ENCODE measurements at places on chromosomes 12 and 14.
A peak's percentile ranks its signal among the peaks of the same experiment; 100 is the strongest.

DNA sequence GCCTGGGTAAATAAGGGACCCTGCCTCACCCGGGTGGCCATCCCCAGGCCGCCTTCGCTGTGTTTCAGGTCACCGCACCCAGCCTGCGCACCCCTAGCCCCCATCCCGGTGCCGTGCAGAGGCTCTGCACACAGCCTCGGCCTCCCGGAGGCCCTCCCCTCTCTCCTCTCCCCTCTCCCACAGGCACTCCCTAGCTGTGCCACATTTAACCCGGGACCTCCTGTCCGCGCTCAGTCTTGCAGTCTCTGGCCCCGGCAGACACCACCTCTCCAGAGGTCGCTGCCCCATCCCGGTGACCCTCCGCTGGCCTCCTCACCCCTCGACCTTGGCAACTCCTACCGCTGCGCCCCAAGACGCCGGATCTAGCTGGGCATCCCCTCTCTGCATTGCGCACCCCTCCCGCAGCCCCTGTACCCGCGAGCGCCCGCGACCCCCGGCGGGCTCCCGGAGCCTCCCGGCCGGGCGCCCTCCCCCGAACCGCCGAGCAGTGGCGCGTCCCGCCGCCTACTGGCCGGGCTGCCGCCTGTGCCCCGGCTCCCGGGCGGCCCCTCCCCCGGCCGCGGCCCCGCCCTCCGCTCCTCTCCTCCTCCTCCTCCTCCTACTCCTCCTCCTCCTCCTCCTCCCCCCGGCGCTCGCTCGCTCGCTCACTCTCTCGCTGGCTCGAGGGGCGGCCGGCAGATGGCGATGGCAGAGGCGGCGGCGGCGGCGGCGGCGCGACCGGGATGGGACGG, 120.7 kb downstream of the AACS start:
- H3K4me3 ChIP-seq: peak within 1 kb of the TSS; percentile 42
- H3K27me3 ChIP-seq: peaks cover 82% of the 10 kb centered on the region
- peak; percentile 70 for DNase-seq
- H3K36me3 ChIP-seq: no peaks in the 10 kb centered on the region
- no peaks in the 10 kb centered on the region for H3K4me1 ChIP-seq

GRCh38 chr12:90953956-90954421, 987 bp downstream of the CCER1 start:
- H3K36me3 ChIP-seq: no peaks in the 10 kb centered on the region
- H3K4me1 ChIP-seq: no peaks in the 10 kb centered on the region
- no peaks in the 10 kb centered on the region for H3K27me3 ChIP-seq
- DNase-seq: no peak
- no peak overlapping the region for H3K4me3 ChIP-seq

DNA sequence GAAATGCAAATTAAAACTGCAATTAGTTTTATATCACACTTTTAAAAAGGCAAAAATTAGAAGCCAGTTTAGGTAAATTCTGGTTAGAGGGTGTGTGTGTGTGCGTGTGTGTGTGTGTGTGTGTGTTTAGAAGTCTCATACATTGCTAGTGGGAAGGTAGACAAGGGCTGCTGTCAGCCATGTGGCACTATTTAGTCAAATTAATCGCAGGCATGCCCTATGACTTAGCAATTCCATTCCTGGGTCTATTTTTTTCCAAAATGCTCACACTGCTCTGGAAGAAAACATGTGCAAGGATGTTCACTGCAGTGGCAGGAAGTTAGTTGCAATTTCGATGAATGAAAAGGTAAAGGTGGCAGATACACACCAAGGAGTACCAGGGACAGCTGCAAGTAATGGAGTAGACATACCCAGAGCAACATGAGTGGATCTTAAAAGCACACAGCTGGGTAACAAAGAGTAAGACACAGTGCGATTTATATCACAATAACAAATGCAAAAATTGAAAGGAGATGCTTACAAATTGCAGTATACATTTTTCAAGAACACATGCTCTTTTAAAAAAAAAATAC, 11.6 kb downstream of the CAPZA3 start:
- H3K27me3 ChIP-seq: no peaks in the 10 kb centered on the region
- H3K4me3 ChIP-seq: no peak overlapping the region
- H3K36me3 ChIP-seq: no peaks in the 10 kb centered on the region

DNA sequence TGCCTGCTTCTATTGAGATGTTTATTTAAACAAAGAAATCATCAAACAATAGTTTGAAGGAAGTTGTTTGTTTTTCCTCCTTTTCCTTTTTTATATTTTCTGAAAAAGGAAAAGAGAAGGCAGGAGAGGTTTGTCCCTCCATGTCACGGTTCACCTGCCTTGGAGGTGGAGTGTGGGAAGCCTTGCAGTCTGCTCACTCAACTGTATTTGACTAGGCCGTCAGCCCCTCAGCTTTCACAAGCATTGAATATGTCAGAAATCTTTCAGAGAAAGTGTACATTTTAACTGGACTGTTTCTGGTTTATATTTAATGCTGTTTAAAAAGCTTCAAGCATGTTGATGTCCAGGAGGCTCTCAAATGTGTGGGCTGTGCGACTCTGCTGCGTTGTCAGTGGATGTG, 370.4 kb downstream of the NPAS3 start:
- H3K27ac ChIP-seq: no peak overlapping the region
- no peaks in the 10 kb centered on the region for H3K4me1 ChIP-seq
- H3K27me3 ChIP-seq: no peaks in the 10 kb centered on the region
- DNase-seq: no peak
- no peaks in the 10 kb centered on the region for H3K36me3 ChIP-seq

DNA sequence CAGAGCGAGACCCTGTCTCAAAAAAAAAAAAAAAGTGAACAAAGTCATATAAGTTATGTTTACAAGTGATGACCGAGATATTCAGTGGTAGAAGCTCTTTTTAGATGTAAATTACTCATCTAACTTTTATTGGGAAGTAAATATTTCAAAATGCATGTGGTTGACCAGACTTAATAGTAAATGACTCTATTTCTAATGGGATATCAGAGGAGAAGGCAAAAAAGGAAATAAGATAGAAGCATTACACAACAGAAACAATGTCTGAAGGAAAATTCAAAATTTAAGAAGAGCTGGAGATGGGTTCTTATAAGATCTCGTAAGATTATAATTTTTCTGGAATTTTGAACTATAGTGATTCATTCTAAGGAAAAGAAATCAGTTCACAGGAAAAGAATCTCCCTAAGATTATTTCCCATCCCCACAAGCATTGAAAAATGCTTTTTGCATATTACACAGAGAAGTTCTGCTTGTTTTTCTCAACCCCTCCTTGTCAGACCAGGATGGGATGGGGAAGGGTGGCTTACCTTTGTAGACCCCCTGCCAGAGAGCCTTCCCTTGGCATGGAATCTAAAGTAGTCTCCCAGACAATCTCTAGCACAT, 63.1 kb upstream of the STK38L start:
- H3K27ac ChIP-seq: no peak overlapping the region
- no peaks in the 10 kb centered on the region for H3K36me3 ChIP-seq
- no peak overlapping the region for H3K4me3 ChIP-seq

- H3K4me1 ChIP-seq: peaks cover 24% of the 10 kb centered on the region
- H3K36me3 ChIP-seq: no peaks in the 10 kb centered on the region
- H3K27ac ChIP-seq: no peak overlapping the region
- no peaks in the 10 kb centered on the region for H3K27me3 ChIP-seq
Measured at GRCh38 chr12:94671917-94672316, 21.6 kb upstream of the TMCC3 start.

GRCh38 chr12:95960241-95960640, 17.1 kb downstream of the AMDHD1 start:
- H3K27ac ChIP-seq: no peak overlapping the region
- no peaks in the 10 kb centered on the region for H3K4me1 ChIP-seq
- no peak for DNase-seq
- no peak overlapping the region for H3K4me3 ChIP-seq
- H3K36me3 ChIP-seq: no peaks in the 10 kb centered on the region

GRCh38 chr12:124174451-124175348, 120.2 kb upstream of the RFLNA start:
- H3K27me3 ChIP-seq: no peaks in the 10 kb centered on the region
- no peak overlapping the region for H3K4me3 ChIP-seq
- H3K4me1 ChIP-seq: no peaks in the 10 kb centered on the region
- H3K36me3 ChIP-seq: no peaks in the 10 kb centered on the region
- no peak for DNase-seq

- no peak for DNase-seq
- peaks cover 11% of the 10 kb centered on the region for H3K4me1 ChIP-seq
- H3K27me3 ChIP-seq: no peaks in the 10 kb centered on the region
- H3K27ac ChIP-seq: no peak overlapping the region
Measured at GRCh38 chr14:77187649-77188012, 6.0 kb downstream of the TMEM63C start.

- DNase-seq: peak; percentile 89
- H3K36me3 ChIP-seq: no peaks in the 10 kb centered on the region
- H3K27me3 ChIP-seq: peaks cover 45% of the 10 kb centered on the region
- no peak overlapping the region for H3K27ac ChIP-seq
- H3K4me3 ChIP-seq: peak overlapping the region; percentile 7
- H3K4me1 ChIP-seq: peaks cover 10% of the 10 kb centered on the region
Measured at GRCh38 chr12:54195737-54196347, 7.1 kb upstream of the SMUG1 start.

DNA sequence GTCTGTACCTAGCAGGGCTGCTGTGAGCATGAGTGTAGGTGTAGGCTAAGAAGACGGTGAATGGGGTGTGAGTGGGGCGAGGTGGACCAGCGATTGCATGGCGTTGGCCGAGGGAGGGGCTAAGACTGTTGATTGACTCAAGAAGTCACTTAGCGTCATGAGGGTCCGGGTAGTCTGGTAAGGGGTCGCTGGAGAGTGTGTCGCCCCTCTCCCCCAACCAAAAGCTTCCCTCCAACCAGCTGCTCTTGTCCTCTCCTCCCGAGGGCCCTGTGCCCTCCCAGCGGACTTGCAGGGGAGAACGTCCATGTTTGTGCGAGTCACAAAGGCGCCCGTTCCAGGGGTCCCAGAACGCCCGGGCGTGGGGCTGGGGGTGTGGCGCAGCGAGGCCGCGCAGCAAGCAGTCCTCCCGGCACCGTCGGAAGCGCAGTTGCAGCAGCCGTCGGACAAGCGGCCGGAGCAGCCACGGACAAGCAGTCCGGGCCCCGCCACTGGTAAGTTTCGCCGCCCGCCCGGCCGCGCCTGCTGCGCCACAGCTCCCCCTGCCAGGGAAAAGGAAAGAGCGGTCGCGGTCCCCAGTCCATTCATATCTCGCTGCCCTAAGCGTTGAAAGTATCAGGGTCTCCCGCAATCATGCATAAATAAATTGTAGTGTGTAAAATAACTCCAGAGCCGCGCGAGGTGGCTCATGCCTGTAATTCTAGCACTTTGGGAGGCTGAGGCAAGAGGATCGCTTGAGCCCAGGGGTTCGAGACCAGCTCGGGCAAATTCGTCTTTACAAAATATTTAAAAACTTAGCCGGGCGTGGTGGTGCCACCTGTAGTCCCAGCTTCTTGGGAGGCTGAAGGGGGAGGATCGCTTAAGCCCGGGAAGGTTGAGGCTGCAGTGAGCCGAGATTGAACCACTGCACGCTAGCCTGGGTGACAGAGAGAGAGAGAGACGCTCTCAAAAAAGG, at the start of gene CCDC63:
TSS of gene CCDC63 (plus strand) at position 373 of the 952 bp plus-strand sequence. CDS start 5,968 bp downstream, outside the sequence.
- DNase-seq: peak; percentile 72
- H3K36me3 ChIP-seq: no peaks in the 10 kb centered on the region
- peak within 1 kb of the TSS; percentile 65 for H3K4me3 ChIP-seq
- H3K27me3 ChIP-seq: no peaks in the 10 kb centered on the region
- no peak within 1 kb of the TSS for H3K27ac ChIP-seq

GRCh38 chr12:45974171-45974719, 16.1 kb downstream of the SCAF11 start:
- H3K27ac ChIP-seq: no peak overlapping the region
- peaks cover 21% of the 10 kb centered on the region for H3K4me1 ChIP-seq
- H3K27me3 ChIP-seq: no peaks in the 10 kb centered on the region

DNA sequence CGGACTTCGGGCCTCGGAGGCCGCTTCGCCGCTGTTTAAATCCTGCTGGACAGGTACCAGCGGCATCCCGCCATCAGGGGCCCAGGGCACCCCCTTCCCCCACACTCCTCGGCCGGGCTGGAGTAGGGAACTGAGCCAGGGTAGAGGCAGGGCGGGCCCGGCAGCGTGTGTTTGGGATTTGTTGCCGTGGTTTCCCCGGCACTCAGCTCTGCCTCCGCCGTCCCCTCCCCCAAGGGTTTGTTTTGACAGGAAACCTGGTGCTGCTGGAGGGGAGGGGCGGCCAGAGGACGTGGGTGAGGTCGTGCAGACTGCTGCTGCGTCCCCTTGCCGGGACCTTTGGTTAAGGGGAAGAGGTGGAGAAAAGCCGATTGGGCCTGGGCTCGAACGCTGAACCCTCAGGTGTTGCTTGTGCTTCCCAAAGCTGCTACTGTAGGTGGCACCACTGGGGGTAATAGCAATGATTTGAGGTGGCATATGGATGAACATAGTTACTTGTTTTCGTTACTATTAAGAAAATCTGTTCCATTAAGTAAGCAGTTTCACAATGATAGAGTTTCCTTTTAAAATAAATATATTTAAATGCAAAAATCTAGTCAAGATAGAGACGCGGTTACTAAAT, 778 bp downstream of the TCP11L2 start:
- no peaks in the 10 kb centered on the region for H3K27me3 ChIP-seq
- peaks cover 4% of the 10 kb centered on the region for H3K36me3 ChIP-seq
- peak overlapping the region; percentile 93 for H3K4me3 ChIP-seq
- peaks cover 20% of the 10 kb centered on the region for H3K4me1 ChIP-seq
- peak; percentile 97 for DNase-seq

DNA sequence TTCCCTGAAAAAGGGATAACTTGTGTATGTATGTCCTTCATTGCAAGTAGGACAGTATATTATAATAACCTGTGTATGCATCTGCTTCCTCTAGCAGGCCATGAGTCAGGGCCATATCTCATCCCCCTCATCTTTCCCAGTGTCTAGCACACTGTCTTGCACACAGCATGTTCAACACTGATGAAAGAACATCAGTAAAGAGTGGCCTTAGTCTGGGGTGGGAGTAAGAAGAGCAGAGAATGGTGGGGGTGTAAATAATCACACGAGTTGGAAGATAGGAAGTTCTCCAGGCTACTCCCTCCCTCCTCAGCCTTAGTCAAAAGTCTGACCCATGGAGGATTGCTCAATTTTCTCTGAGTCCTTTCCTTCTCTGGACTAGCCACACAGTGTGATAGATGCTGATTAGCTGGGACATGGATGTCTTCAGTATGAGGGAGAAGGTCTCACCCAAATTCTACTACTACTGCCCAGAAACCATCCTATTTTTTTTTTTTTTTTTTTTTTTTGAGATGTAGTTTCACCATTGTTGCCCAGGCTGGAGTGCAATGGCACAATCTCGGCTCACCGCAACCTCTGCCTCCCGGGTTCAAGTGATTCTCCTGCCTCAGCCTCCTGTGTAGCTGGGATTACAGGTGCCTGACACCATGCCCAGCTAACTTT, 14.6 kb upstream of the SP1 start:
- no peak overlapping the region for H3K27ac ChIP-seq
- DNase-seq: no peak

DNA sequence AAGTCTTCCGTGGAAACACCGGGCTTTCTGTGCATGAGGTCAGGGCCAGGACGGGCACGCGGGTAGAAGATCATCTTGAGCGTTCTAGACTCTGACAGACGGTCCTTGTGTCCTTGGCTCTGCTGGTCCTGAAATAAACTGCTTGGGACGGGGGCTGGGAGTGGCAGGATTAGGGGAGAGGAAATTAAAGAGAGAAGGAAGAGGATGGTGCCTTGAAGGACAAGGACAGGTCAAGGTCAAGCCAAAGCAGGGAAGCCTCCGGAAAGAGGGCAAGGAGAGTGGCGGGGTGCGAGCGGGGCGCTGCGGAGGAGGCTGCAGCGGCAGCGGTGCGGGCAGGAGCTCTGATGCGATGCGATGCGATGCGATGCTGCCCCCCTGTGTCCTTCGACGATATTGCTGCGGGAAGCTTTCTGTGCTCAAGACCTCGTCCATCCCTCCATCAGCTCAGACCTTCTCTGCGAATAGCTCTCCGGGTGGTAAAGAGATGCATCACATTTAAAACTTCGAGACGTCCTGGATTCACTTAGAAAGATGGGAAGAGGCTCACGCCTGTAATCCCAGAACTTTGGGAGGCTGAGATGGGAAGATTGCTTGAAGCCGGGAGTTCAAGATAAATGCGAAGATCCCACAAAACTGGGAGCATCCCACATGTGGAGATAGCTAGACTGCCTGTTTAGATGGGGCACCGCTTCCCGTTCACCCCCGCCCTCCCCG, 110.1 kb upstream of the TMEM132D start:
- H3K27me3 ChIP-seq: peaks cover 4% of the 10 kb centered on the region
- no peak overlapping the region for H3K4me3 ChIP-seq
- H3K36me3 ChIP-seq: no peaks in the 10 kb centered on the region

All from common myeloid progenitor, CD34-positive (primary cell).